AG04450 (cell line): ENCODE measurements at places on chromosomes 3 and 15.

DNA sequence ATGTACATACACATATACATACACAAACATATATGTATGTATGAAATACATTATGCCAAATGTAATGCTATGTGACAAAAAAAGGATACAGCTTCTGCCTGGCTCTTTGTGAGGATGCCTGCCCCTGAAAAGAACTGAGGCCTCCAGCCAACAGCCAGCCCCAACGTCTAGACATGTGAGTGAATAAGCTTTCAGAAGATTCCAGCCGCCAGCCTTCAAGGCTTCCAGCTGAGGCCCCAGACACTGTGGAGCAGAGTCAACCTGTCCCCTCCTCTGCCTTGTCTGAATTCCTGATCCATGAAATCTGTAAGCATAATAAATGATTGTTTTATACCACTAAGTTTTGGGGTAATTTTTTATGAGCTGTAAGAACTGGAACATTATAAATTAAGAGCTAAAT, 24.7 kb downstream of the GXYLT2 start:
- DNase-seq: no peak

DNA sequence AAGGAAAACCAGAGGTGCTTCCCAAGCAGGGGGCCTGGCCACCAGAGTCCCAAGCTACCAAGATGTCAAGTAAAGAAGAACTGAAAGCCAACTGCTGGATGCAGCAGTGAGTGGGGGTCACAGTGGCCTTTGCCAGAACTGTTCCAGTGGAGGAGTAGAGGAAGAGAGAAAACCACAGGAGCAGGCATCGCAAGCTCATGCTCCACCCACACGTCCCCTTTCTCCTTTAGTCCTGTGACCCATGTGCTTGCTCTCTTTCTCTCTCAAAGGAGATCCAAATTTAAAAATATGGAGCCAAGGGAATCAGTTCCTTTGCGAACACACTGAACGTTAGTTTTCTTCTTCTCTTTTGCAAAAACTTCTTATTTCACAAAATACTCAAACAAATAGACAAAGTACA, 12.4 kb upstream of the ABHD2 start:
- DNase-seq: no peak

- DNase-seq: no peak
Measured at GRCh38 chr3:109089265-109089664, 28.7 kb downstream of the MORC1 start.

DNA sequence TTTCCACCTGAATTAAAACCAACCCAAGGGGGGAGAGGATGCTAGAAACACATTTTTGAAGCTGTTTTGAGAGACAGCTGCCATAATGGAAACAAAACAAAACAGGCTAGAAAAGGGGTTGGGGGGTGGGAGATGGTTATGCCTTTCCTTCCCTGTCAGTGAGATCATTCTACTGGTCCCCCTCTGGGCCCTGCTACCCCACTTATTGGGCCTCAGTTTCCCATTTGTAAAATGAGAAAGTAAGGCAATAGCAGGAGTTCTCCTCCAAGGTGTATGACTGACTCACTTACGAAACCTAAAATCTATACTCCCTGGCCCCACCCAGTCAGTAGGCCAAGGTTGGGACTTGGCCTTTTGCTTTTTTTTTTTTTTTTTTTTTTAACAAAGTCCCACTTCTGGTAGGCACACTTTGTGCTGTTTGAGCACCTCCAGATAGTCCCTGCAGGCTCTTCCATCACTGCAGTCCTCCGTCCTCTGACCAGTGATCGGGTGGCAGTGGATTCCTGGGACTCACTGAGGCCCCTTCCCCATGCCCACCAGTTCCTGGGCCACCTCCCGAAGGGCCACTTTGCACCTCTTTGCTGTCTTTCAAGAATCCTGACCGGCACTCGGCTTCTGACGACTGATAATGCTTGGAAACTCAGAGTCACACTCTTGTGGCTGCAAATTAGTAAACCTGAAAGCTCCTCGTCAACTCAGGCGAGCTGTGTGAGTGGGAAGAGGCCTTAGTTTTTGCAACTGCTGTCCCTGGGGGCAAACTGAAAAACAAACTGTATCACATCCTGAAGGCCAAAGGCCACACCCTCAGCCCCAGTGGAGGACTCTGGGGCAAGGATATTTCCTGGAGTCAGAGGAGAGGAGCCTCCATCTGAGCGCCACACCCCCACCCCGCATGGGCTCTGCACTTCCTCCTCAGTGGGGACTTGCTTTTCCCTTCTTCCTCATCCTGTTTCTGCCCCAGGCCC, 6.7 kb upstream of the PSTPIP1 start:
- no peak for DNase-seq

GRCh38 chr3:9102240-9102981, 139.1 kb upstream of the RAD18 start:
- no peak for DNase-seq

- no peak for DNase-seq
Measured at GRCh38 chr3:31562525-31562924, 29.8 kb downstream of the STT3B start.
